Cardiac muscle cell (in vitro differentiated cells and primary cell): ENCODE measurements at places on chromosomes 5 and 9. TPM values are rescaled to one million over a fixed set of nuclear protein-coding genes. Genes with fewer than 3 reads are reported as not detected.

SPATA31D3 gene
- not detected in 2 replicates for total RNA-seq

MSMP gene
- total RNA-seq, result not detected in 2 replicates

CHSY3 gene
- total RNA-seq, result 5.7 and 6.7 TPM in 2 replicates

SPINK7 gene
- not detected in 2 replicates for total RNA-seq

GPR107 gene
- total RNA-seq, result 19.7 and 23.9 TPM in 2 replicates

CCDC69 gene
- 85.4 and 104 TPM in 2 replicates for total RNA-seq

PTGS1 gene
- total RNA-seq, result 0.74 and 1.2 TPM in 2 replicates

CTXN3 gene
- total RNA-seq, result not detected in 2 replicates

NUTM2G gene
- 0.33 TPM in 1 of 2 replicates, not detected in the other for total RNA-seq

FCHO2 gene
- 6.6 and 7.5 TPM in 2 replicates for total RNA-seq

BSPRY gene
- total RNA-seq, result 0.32 and 1.2 TPM in 2 replicates

ANKRD33B gene
- total RNA-seq, result 6.4 and 14.8 TPM in 2 replicates

PCDHA9 gene
- 1.6 and 2.2 TPM in 2 replicates for total RNA-seq

UBE2QL1 gene
- total RNA-seq, result 5.9 and 8.8 TPM in 2 replicates

ALDOB gene
- not detected in 2 replicates for total RNA-seq

PDE4D gene
- total RNA-seq, result 52.8 and 54.2 TPM in 2 replicates

PHYHD1 gene
- total RNA-seq, result 25.3 and 36.6 TPM in 2 replicates

MLANA gene
- not detected in 2 replicates for total RNA-seq

ATG10 gene
- total RNA-seq, result 7.7 and 9.0 TPM in 2 replicates

TMEM38B gene
- 17.5 and 21.3 TPM in 2 replicates for total RNA-seq

SHB gene
- total RNA-seq, result 36.0 and 46.9 TPM in 2 replicates

FBXL7 gene
- total RNA-seq, result 19.0 and 22.5 TPM in 2 replicates

CSF2 gene
- not detected in 2 replicates for total RNA-seq

ASTN2 gene
- 7.4 and 7.7 TPM in 2 replicates for total RNA-seq

HAPLN1 gene
- 11.9 and 14.3 TPM in 2 replicates for total RNA-seq

KCNIP1 gene
- total RNA-seq, result 0.09 TPM in 1 of 2 replicates, not detected in the other

ZNF79 gene
- total RNA-seq, result 8.2 and 8.8 TPM in 2 replicates

PCDHGA1 gene
- 1.7 and 2.3 TPM in 2 replicates for total RNA-seq

GPBP1 gene
- 42.9 and 85.9 TPM in 2 replicates for total RNA-seq

BHMT gene
- total RNA-seq, result 0.49 TPM in 1 of 2 replicates, not detected in the other

BTNL8 gene
- total RNA-seq, result not detected in 2 replicates

RGS7BP gene
- total RNA-seq, result 0.11 and 0.45 TPM in 2 replicates

CYLC2 gene
- total RNA-seq, result not detected in 2 replicates

OR13C9 gene
- 1.4 TPM in 1 of 2 replicates, not detected in the other for total RNA-seq
